ENCODE measurements at places on chromosomes 5 and 9.

DNA sequence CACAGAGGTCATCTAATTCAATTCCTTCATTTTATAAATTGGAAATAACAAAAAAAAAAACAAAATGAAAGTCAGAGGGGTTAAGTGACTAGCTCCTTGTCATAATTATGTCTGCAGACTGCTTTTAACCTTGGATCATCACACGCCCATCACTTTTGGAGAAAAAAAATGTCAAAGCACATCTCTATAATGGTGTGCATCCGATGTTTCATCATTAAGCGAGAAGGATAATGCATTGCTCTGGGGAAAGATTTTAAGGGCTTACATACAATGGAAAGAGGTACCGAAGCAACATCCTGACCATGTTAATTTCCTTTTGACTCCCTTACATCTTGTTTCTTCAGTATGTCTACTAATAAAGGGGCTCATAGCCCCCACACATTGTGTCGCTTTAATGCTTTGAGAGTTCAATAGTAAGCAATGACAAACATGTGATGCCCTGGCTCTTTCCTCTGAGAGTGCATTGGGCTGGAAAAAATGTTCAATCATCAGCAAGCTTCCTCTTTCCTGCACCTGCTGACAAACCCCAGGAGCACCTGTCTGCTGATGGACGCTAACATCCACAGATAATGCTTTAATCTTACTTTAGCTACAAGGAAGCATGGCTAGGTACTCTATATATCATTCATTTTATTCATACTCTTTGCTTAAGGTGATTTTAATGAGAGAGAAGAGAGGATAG lies 242.2 kb downstream of the SMARCA2 start:
- H3K27ac ChIP-seq: no peak overlapping the region
- DNase-seq: no peak
- H3K4me1 ChIP-seq: peaks cover 4% of the 10 kb centered on the region
- no peaks in the 10 kb centered on the region for H3K36me3 ChIP-seq

DNA sequence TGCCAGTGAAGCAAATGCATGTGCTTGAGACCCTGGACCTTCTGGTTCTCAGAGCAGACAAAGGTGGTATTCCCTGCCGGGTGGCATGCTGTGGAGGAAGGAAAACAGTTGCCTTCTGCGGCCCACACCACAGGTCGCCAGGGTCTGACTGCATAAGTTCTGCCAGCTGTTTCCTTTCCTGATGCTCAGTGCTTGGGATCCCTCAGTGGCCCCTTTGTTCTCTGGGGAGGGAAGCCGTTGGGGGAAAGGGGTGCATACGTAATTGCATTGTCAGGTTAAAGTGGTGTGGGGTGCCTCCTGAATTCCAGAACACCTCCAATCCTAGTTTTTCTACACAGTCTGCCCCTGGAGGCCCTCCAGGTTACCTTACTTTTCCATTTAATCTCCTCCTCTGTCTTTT lies 43.1 kb upstream of the SLC2A8 start:
- no peak overlapping the region for H3K4me3 ChIP-seq
- no peaks in the 10 kb centered on the region for H3K4me1 ChIP-seq
- H3K36me3 ChIP-seq: peaks cover 33% of the 10 kb centered on the region

DNA sequence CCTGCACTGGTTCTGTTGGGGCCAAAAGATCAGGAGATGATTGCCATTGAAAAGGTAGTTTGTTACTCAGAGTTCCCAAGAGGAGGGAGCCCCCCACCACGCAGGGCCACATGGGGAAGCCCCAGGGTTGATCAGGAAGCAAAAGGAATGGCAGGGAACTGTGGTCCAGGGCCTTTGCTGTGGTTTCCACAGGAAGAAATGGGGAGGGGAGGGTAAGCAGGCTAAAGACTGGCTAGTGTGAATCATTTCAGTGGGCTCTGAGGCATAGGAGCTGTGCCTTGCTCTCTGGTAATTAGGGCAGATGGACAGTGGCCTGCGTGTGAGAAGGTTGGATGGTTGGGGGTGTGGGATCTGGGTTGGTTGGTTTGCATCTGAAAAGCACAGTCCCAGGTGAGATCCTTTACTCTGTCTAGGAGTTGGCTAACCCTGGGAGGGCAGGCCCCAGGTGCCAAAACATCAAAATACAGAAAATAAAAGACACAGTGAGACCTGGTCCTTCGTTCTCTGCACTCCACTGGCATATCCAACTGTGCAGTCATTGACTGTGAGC lies 66.1 kb downstream of the PTPDC1 start:
- no peaks in the 10 kb centered on the region for H3K36me3 ChIP-seq
- H3K27ac ChIP-seq: peak overlapping the region; percentile 18
- no peak for DNase-seq
- H3K27me3 ChIP-seq: no peaks in the 10 kb centered on the region

DNA sequence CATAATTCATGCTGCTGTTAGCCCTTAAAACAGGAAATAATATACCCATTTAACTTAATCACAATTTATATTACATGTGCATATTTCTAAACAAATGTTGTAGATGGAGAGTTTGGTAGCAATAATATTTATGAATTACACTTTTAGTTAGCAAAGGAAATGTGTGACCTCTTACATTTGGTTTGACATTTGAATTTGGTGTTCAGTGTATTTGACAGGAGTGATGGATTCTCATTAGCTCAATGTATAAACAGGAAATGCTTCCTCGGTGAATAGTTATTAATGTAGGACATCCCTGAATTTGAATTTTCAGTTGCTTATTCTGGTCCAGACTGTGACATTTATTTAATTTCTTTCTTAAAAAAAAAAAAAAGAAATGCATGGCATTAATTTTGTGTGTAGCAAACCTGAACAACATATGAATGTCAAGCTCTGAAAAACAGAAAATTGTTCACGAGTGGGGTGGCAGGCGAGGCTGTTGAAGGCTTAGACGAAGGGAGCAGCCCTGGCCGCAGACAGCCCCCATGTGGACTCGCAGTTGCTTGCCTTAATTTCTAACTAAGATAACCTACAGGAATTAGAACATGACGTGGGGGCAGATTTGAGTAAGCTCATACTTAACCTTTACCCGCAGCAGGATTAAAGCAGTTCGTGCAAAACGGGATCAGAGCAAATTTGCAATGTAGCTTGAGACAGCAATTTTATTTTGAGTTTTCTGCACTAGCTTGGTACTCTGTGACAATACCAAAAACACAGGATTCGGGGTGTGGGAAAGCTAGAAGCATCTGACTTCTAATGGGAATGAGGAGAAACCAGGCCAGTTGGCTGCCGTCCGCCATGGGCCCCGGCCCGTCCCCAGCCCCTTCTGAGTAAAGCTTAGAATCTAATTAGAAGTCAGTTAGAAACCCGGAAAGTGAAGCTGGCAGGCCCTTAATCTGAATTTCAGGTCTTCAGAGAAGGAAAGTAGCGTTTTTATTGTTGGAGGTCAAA lies 134.3 kb downstream of the MACROH2A1 start:
- no peaks in the 10 kb centered on the region for H3K4me1 ChIP-seq
- no peak overlapping the region for H3K4me3 ChIP-seq
- H3K27me3 ChIP-seq: no peaks in the 10 kb centered on the region
- no peak overlapping the region for H3K27ac ChIP-seq

DNA sequence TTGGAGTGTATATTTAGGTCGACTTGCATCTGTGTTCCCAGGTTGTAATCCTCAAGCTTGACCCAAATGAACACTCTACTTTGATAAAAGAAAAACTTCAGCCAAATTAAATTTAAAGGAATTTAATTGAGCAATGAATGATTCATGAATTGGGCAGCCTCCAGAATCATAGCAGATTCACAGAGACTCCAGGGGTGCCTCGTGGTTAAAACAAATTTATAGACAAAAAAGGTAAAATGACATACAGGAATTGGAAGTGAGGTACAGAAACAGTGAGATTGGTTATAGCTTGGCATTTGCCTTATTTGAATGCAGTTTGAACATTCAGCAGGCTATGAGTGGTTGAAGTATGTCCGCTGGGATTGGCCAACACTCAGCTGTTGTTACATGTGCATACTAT lies 21.6 kb upstream of the SPATA31D4 start:
- no peaks in the 10 kb centered on the region for H3K4me1 ChIP-seq
- H3K27me3 ChIP-seq: no peaks in the 10 kb centered on the region
- DNase-seq: no peak
- H3K4me3 ChIP-seq: no peak overlapping the region
- no peak overlapping the region for H3K27ac ChIP-seq

- no peaks in the 10 kb centered on the region for H3K36me3 ChIP-seq
- H3K4me3 ChIP-seq: no peak overlapping the region
- H3K27ac ChIP-seq: no peak overlapping the region
These were observed 70.2 kb upstream of the ALDH1A1 start for GRCh38 chr9:73023025-73023541.

DNA sequence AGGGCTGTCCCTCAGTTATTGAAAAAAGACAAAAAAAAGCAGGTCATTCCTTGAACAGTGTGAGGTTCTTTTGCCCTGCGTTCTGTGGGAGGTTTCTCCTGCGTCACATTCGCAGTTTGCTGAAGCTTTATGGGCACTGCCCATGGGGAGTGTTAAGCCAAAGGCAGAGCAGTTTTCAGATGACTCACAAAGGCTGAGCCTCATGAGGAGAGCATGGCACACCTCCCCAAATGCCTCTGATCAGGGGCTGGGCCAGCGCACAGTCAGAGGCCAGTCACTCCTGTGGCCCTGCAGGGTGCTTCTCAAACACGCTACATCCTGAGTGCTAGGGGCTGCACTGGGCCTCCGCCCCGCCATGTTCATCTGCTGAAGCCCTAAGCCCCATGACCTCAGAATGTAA lies 38.4 kb downstream of the IRX1 start:
- no peak overlapping the region for H3K4me3 ChIP-seq
- no peak for DNase-seq
- H3K4me1 ChIP-seq: no peaks in the 10 kb centered on the region
- no peak overlapping the region for H3K27ac ChIP-seq
- no peaks in the 10 kb centered on the region for H3K36me3 ChIP-seq

DNA sequence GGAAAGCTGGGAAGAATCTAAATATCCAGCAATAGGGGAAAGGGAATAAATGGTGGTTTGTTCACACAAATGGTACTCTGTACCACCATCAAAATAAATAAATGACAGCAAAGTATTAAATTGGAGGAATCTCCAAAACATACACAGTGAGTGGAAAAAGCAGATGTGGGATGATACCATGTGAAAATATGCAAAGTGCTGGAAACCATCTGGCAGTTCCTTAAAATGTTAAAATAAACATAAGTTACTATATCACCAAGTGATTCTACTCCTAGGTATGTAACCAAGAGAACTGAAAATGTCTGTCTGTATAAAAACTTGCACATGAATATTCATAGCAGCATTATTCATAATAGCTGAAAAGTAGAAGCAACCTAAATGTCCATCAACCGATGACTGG lies 41.9 kb upstream of the TEX48 start:
- H3K4me3 ChIP-seq: no peak overlapping the region
- no peak overlapping the region for H3K27ac ChIP-seq
- no peaks in the 10 kb centered on the region for H3K27me3 ChIP-seq
- H3K4me1 ChIP-seq: no peaks in the 10 kb centered on the region
